Sigmoid colon (tissue), 7 donors: ENCODE measurements at places on chromosomes 7 and 10. TPM values are rescaled to one million over a fixed set of nuclear protein-coding genes. Genes with fewer than 3 reads are reported as not detected.
A peak's percentile ranks its signal among the peaks of the same experiment; 100 is the strongest.

The HABP2 gene
- total RNA-seq: not detected

- H3K27ac ChIP-seq: no peak overlapping the region
- H3K4me1 ChIP-seq: no peaks in the 10 kb centered on the region
- H3K27me3 ChIP-seq: no peaks in the 10 kb centered on the region
- H3K4me3 ChIP-seq: no peak overlapping the region
- H3K36me3 ChIP-seq: no peaks in the 10 kb centered on the region
- no peak for DNase-seq
These were observed 182.2 kb upstream of the PCDH15 start for GRCh38 chr10:54983255-54983654.

The HYAL4 gene
- total RNA-seq: not detected

- no peaks in the 10 kb centered on the region for H3K36me3 ChIP-seq
- no peaks in the 10 kb centered on the region for H3K4me1 ChIP-seq
- no peak overlapping the region for H3K4me3 ChIP-seq
- no peak overlapping the region for H3K27ac ChIP-seq
These were observed 26.9 kb downstream of the EPDR1 start for GRCh38 chr7:37947138-37947940.

GRCh38 chr10:51241461-51241860 is 167.2 kb downstream of the PRKG1 start:
- no peak overlapping the region for H3K27ac ChIP-seq
- no peaks in the 10 kb centered on the region for H3K36me3 ChIP-seq
- no peaks in the 10 kb centered on the region for H3K27me3 ChIP-seq
- no peak overlapping the region for H3K4me3 ChIP-seq
- H3K4me1 ChIP-seq: peaks cover 37% of the 10 kb centered on the region
- DNase-seq: no peak

The SH3PXD2A gene
- 58.2 TPM for total RNA-seq

The FFAR4 gene
- 0.36 TPM for total RNA-seq

GRCh38 chr7:35519971-35520809 is 174.7 kb downstream of the HERPUD2 start:
- H3K27me3 ChIP-seq: no peaks in the 10 kb centered on the region
- H3K4me3 ChIP-seq: no peak overlapping the region
- no peak overlapping the region for H3K27ac ChIP-seq
- H3K4me1 ChIP-seq: no peaks in the 10 kb centered on the region
- peak; percentile 79 for DNase-seq

DNA sequence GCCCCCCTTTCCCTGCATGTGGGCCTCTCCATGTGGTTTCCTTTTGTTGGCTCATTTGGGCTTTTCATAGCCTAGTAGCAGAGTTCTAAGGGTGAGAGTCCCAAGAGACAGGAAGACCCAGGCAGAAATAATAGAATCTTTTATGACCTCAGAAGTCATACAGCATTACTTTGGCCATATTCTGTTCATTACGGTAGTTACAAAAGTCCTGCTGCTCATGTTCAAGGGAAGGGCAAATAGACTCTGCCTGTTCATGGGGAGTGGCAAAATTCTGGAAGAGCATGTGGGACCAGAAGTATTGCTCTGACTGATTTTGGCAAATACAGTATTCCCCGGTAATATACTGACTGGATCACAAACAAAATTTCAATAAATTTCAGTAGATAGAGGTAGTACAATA is 910.3 kb downstream of the LRMDA start:
- no peaks in the 10 kb centered on the region for H3K36me3 ChIP-seq
- H3K27ac ChIP-seq: no peak overlapping the region
- H3K4me1 ChIP-seq: no peaks in the 10 kb centered on the region
- H3K27me3 ChIP-seq: no peaks in the 10 kb centered on the region
- DNase-seq: no peak

GRCh38 chr7:77330169-77330882 is 85.8 kb downstream of the GSAP start:
- H3K4me3 ChIP-seq: no peak overlapping the region
- H3K4me1 ChIP-seq: peaks cover 71% of the 10 kb centered on the region
- no peaks in the 10 kb centered on the region for H3K36me3 ChIP-seq
- H3K27ac ChIP-seq: peak overlapping the region; percentile 73

- peak overlapping the region; percentile 81 for H3K27ac ChIP-seq
- peaks cover 39% of the 10 kb centered on the region for H3K4me1 ChIP-seq
- no peaks in the 10 kb centered on the region for H3K36me3 ChIP-seq
- peak overlapping the region; percentile 45 for H3K4me3 ChIP-seq
- DNase-seq: peak; percentile 79
These were observed 118.2 kb downstream of the CDK6 start for GRCh38 chr7:92717993-92718716.

The GDF10 gene
- total RNA-seq: 5.4 TPM

DNA sequence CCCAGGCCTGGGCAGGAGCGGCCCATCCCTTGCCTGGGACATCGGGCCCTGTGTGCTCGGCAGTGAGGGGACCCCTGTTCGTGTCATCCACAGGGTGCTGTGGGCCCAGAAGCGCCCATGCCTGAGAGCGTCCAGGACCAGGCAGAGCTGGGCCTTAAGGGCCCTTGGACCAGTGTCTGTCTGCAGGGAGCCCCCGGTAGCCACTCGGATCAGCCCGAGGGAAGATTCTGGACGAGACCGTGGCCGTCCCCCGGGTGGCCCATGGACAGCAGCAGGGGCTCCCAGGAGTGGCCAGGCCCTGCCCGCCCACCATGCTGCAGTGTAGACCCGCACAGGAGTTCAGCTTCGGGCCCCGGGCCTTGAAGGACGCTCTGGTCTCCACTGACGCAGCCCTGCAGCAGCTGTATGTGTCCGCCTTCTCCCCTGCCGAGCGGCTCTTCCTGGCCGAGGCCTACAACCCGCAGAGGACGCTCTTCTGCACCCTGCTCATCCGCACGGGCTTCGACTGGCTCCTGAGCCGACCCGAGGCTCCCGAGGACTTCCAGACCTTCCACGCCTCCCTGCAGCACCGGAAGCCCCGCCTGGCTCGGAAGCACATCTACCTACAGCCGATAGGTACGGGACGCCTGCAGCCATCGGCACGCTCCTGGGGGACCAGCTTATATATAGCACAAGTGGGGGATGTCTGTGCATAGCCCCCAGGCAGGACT is 12.3 kb downstream of the AMZ1 start:
- H3K4me3 ChIP-seq: no peak overlapping the region
- no peak for DNase-seq
- H3K4me1 ChIP-seq: no peaks in the 10 kb centered on the region
- no peak overlapping the region for H3K27ac ChIP-seq
- H3K36me3 ChIP-seq: no peaks in the 10 kb centered on the region

The FAM185A gene
- total RNA-seq: 17.1 TPM

The DLG5 gene
- 45.3 TPM for total RNA-seq

GRCh38 chr7:153503093-153503492 is 549.1 kb upstream of the DPP6 start:
- H3K4me1 ChIP-seq: no peaks in the 10 kb centered on the region
- no peak overlapping the region for H3K4me3 ChIP-seq
- no peaks in the 10 kb centered on the region for H3K27me3 ChIP-seq
- H3K36me3 ChIP-seq: no peaks in the 10 kb centered on the region
- DNase-seq: no peak

GRCh38 chr7:24713850-24714675 is 43.2 kb downstream of the GSDME start:
- no peaks in the 10 kb centered on the region for H3K36me3 ChIP-seq
- no peak overlapping the region for H3K4me3 ChIP-seq
- no peak overlapping the region for H3K27ac ChIP-seq
- no peaks in the 10 kb centered on the region for H3K27me3 ChIP-seq

DNA sequence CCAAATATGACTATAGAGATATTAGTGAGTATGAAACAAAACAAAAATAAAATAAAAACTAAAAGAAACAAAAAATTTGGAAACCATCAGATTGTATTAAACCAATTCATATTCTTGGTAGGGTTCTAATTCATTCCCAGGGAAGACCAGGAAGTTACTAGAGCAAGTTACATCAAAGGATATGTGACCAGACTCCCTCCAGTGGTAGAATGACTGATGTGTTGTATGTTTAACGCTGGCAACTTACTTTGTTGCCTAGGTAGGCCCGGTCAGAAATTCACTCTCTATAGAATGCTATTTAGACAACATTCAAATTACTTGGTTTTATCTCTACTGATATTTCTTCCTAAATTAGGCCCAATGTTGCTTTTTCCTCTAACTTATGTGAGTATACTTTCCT is 5.2 kb downstream of the PHYHIPL start:
- H3K4me3 ChIP-seq: no peak overlapping the region
- H3K27ac ChIP-seq: no peak overlapping the region
- H3K27me3 ChIP-seq: peaks cover 33% of the 10 kb centered on the region
- no peak for DNase-seq
- H3K4me1 ChIP-seq: peaks cover 9% of the 10 kb centered on the region

- peaks cover 16% of the 10 kb centered on the region for H3K4me1 ChIP-seq
- no peak overlapping the region for H3K4me3 ChIP-seq
- no peaks in the 10 kb centered on the region for H3K36me3 ChIP-seq
- H3K27ac ChIP-seq: no peak overlapping the region
These were observed 86.8 kb downstream of the CPEB3 start for GRCh38 chr10:92203919-92204623.

GRCh38 chr7:116392806-116393205 is 106.7 kb upstream of the CAV2 start:
- H3K36me3 ChIP-seq: no peaks in the 10 kb centered on the region
- no peak for DNase-seq
- no peaks in the 10 kb centered on the region for H3K4me1 ChIP-seq
- H3K27ac ChIP-seq: no peak overlapping the region
- no peaks in the 10 kb centered on the region for H3K27me3 ChIP-seq

The MSRB2 gene
- 56.3 TPM for total RNA-seq

The RADIL gene
- 5.6 TPM for total RNA-seq

The ITGA8 gene
- total RNA-seq: 0.66 TPM

The PRSS37 gene
- not detected for total RNA-seq

DNA sequence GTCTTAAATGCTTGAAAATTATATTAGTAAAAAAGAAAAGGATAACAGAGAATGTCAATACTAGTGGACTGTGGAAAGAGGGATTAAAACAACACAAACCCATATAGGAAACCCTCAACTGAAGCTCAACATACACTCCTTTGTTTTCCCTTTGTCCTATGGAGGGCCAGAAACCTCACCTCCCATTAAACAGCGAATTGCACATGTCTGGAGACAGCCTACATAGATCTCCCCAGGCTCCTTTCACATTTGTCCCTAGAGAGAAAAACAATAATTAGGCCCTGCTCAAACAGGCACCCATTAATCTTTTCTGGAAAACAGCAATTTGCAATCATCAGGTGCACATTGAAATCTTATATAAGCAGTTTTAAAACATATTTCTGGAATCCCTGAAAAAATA is 87.6 kb upstream of the SEMA3D start:
- no peak overlapping the region for H3K27ac ChIP-seq
- H3K4me3 ChIP-seq: no peak overlapping the region
- no peaks in the 10 kb centered on the region for H3K36me3 ChIP-seq
- no peak for DNase-seq
- no peaks in the 10 kb centered on the region for H3K4me1 ChIP-seq

- H3K36me3 ChIP-seq: no peaks in the 10 kb centered on the region
- H3K4me3 ChIP-seq: no peak overlapping the region
- no peak overlapping the region for H3K27ac ChIP-seq
These were observed 470.7 kb downstream of the DNAJB6 start for GRCh38 chr7:157807510-157807909.

DNA sequence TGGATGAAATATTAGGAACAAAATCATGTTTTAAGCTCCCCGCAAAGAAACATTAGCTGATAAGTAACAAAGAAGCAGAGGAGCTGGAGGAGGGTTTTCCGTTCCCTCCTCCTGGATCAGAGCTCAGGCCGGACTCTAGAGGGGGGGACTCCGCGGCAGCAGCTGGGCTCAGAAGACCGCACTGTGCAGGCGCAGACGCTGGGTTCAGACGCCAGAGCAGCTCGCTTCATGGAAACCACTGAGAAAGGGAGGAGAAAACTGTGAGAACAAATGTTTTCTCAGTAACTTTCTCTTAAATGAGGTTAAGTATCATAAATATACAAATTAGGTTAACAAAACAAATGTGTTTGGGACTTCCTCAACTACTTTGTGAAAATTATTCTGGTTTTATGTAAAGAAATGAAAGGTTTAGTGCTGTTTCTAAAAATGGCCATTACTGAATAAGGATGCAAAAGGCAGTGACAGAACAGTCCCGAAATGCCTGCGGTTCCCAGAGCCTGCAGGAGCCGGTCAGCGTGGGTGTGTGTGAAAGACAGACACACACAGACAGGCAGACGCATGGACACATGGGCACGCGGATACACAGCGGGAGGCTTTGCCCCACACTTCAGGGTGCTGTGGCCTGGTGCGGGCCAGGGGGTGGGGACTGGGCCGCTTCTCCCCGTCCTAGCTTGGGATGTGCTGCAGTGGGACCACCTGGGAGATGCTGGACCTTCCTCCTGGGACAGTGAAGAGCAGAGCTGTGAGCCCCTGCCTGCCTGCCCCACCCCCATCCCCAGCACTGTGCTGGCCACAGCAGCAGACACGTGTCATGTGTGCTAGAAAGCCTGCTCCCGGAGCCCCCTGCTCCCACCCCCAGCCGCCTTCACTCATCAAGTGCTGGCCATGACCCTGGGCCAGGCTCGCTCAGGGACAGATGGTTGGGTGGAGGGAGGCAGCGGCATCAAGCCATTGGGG is 20.3 kb upstream of the ADGRA1 start:
- no peaks in the 10 kb centered on the region for H3K4me1 ChIP-seq
- peaks cover 25% of the 10 kb centered on the region for H3K27me3 ChIP-seq
- no peak overlapping the region for H3K4me3 ChIP-seq
- H3K36me3 ChIP-seq: no peaks in the 10 kb centered on the region
- no peak for DNase-seq

DNA sequence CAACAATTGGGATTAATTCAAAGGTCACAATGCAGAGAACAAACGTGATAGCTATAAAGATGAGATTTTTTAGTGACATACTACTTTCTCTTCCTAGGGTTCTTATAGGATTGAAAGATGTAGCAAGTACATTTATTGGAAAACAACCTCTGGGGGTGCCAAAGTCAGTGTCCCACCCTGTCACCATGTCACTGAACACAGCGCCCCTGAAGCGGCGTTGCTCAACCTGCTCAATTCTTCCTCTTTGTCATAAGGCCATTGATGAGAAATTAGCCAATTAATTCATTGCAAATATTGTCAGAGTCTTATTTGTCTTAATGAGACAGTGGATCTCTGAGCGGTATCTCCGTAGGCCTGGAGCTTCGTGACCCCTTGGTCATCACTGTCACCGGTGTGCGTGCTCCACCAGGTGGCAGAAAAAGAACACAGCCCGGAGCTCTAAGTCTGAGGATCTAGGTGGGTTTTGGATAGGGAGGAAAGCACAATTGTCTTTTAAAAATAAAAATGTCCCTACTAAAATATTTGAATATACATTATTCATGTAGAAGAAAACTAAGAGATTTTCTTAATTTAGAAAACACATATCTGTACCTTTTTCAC is 362.6 kb downstream of the PAXIP1 start:
- no peaks in the 10 kb centered on the region for H3K27me3 ChIP-seq
- no peaks in the 10 kb centered on the region for H3K36me3 ChIP-seq
- no peaks in the 10 kb centered on the region for H3K4me1 ChIP-seq
- H3K4me3 ChIP-seq: no peak overlapping the region
- no peak overlapping the region for H3K27ac ChIP-seq

DNA sequence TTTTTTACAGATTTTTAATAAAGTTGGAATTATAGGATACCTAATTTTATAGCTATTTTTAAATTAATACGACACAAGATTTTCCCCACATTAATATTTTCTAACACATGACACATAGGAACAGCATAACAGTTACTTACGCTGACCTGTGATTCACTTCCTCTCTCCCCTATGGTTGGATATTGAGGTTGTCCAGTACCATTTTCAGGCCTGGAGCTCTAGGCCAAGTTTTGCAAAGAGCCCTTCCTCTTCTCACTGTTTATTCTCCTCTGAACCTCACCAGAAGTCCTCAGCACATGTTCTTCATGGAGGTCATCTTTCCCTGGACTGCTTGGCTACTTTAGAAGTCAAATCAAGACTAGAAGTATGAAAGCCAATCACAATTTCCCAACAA is 28.2 kb downstream of the LYZL1 start:
- H3K4me1 ChIP-seq: no peaks in the 10 kb centered on the region
- no peaks in the 10 kb centered on the region for H3K27me3 ChIP-seq
- no peak for DNase-seq
- no peak overlapping the region for H3K4me3 ChIP-seq
- H3K36me3 ChIP-seq: no peaks in the 10 kb centered on the region
